ENCODE measurements at places on chromosomes 12 and 14. TPM values are rescaled to one million over a fixed set of nuclear protein-coding genes. Genes with fewer than 3 reads are reported as not detected.

Gene KRT75
- not detected for total RNA-seq

GRCh38 chr12:110933326-110933974, 13.1 kb upstream of the MYL2 start:
- H3K36me3 ChIP-seq: no peaks in the 10 kb centered on the region
- no peak for DNase-seq
- H3K4me3 ChIP-seq: no peak overlapping the region
- no peaks in the 10 kb centered on the region for H3K4me1 ChIP-seq
- peaks cover 4% of the 10 kb centered on the region for H3K27me3 ChIP-seq
- H3K27ac ChIP-seq: no peak overlapping the region

Gene CPNE6
- not detected for total RNA-seq

DNA sequence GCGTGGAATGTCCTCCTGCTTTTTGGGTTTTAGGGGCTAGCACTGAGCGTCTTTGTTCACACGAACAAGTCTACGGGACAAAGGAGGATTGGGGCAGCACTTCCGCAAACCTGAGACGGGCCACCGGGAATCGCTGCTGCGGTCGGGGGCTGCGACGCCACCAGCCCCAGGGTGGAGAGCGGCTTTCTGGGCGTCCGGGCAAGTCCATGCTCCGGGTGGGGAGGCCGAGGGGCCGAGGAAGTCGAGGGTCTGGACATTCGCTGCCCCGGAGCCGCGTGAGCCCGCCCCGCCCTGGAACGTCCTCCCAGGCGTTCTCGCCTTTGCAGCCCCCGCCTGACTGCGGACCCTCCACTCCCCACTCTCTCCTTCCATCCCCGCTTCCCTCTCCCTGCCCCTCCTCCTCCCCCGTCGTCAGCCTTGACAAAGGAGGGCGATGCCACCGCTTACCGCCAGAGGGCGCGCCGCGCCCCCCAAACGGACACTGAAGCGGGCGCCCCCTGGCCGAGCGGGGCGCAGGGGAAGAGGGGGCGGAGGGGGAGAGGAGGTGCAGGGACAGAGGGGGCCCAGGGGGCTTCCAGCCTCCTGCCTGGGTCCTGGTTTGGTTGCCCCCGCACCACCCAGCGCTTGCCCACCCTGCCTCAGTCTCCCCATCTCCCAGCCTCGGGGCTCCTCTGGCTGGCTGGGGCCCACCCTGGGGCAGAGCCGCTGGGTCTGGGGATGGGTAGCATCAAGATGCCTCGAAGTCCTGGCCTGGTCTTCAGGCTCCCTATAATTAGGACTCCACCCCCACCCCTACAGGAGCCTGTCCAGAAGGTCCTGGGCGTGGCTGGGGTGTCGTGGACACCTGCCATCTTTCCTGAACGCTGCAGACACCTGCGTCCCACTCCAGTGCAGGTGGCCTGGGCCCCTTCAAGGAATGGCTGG, 39.1 kb upstream of the INF2 start:
- H3K27me3 ChIP-seq: peaks cover 9% of the 10 kb centered on the region
- H3K27ac ChIP-seq: peak overlapping the region; percentile 1
- H3K4me1 ChIP-seq: 0 out of 2 replicates have a peak, but pooled peaks cover 2% of the 10 kb centered on the region
- peak overlapping the region; percentile 41 for H3K4me3 ChIP-seq
- no peaks in the 10 kb centered on the region for H3K36me3 ChIP-seq

- no peaks in the 10 kb centered on the region for H3K4me1 ChIP-seq
- no peaks in the 10 kb centered on the region for H3K27me3 ChIP-seq
- DNase-seq: no peak
- no peak overlapping the region for H3K27ac ChIP-seq
- H3K36me3 ChIP-seq: no peaks in the 10 kb centered on the region
- no peak overlapping the region for H3K4me3 ChIP-seq
These were observed 221.2 kb upstream of the FLRT2 start for GRCh38 chr14:85308531-85309300.

- no peak overlapping the region for H3K4me3 ChIP-seq
- no peaks in the 10 kb centered on the region for H3K36me3 ChIP-seq
- DNase-seq: peak; percentile 75
- H3K27me3 ChIP-seq: no peaks in the 10 kb centered on the region
- H3K4me1 ChIP-seq: peaks cover 7% of the 10 kb centered on the region
- no peak overlapping the region for H3K27ac ChIP-seq
These were observed 160.5 kb downstream of the PIK3C2G start for GRCh38 chr12:18421867-18422266.

Gene OASL
- total RNA-seq: under 0.01 TPM

Gene KRT72
- not detected for total RNA-seq

DNA sequence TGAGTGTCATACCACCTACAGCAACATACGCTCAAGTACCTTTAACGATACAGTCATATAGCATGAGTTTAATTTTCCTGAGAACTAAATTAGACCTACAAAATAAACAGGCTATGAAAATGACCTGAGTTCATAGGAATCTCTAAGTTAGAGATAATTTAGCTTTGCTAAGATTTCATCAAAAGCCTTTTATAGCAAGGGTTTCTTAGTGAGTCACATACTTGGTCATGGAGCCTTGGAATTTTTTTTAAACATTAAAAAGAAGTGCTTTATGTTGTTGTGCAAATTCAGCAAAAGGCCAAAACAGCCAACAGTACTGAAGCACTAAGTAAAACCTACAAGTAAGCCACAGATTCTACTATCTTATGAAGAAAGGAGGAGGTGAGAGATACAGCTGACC, 93.6 kb upstream of the FERMT2 start:
- H3K4me3 ChIP-seq: no peak overlapping the region
- H3K27me3 ChIP-seq: no peaks in the 10 kb centered on the region
- H3K27ac ChIP-seq: peak overlapping the region; percentile 82
- DNase-seq: peak; percentile 91

Gene GPR135
- 1.3 TPM for total RNA-seq

Gene GDF11
- 2.7 TPM for total RNA-seq

GRCh38 chr14:56581041-56581727, 1.6 kb downstream of the TMEM260 start:
- H3K27ac ChIP-seq: no peak overlapping the region
- no peaks in the 10 kb centered on the region for H3K27me3 ChIP-seq
- no peaks in the 10 kb centered on the region for H3K4me1 ChIP-seq
- peaks cover 2% of the 10 kb centered on the region for H3K36me3 ChIP-seq

DNA sequence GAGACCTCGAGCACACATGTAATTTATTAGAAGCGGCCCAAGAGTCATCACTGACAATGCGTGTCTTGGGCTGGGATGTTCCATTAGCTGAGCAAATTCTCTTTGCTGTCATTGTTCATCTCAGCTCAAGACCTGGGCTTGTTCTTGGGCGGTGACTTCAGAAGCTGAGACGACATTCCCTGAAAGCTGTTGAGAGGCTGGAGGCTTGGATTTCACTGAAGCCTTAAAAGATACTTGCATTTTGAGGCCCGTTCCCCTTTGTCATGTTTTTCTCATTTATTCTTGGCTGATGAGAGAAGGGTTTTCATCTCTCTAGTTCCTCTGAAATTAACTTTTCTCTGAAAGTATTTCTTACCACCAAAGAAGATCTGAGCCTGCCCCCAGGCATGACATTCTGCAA, 16.6 kb upstream of the SUSD6 start:
- no peaks in the 10 kb centered on the region for H3K36me3 ChIP-seq
- no peak overlapping the region for H3K27ac ChIP-seq
- no peak overlapping the region for H3K4me3 ChIP-seq
- peaks cover 6% of the 10 kb centered on the region for H3K4me1 ChIP-seq
- DNase-seq: no peak

Gene PTPN11
- 199 TPM for total RNA-seq

GRCh38 chr14:64610049-64610746, 60.4 kb downstream of the PPP1R36 start:
- no peak for DNase-seq
- no peaks in the 10 kb centered on the region for H3K27me3 ChIP-seq
- no peak overlapping the region for H3K4me3 ChIP-seq
- H3K36me3 ChIP-seq: no peaks in the 10 kb centered on the region
- H3K27ac ChIP-seq: peak overlapping the region; percentile 43
- H3K4me1 ChIP-seq: peaks cover 24% of the 10 kb centered on the region

DNA sequence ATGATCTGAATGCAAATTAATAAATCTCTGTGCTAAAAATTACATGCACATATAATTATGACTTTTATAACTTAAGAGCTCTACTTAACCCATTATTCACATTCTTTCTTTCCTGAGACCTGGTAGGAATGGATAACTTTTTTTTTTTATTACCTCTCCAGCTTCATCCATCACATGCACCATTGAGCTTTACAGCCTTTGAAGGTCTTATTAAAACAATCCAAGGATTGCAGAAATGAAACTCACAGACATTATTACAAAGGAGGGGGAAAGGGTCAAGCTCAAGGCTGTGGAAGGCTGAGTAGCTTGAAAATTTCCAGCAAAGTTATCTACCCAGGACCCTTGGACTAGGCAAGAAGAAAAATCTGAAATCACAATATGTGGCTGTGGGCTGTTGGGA, 202.5 kb upstream of the GRIP1 start:
- no peak overlapping the region for H3K4me3 ChIP-seq
- H3K4me1 ChIP-seq: no peaks in the 10 kb centered on the region
- no peak overlapping the region for H3K27ac ChIP-seq
- H3K36me3 ChIP-seq: no peaks in the 10 kb centered on the region

Gene NEMP1
- total RNA-seq: 14.7 TPM

DNA sequence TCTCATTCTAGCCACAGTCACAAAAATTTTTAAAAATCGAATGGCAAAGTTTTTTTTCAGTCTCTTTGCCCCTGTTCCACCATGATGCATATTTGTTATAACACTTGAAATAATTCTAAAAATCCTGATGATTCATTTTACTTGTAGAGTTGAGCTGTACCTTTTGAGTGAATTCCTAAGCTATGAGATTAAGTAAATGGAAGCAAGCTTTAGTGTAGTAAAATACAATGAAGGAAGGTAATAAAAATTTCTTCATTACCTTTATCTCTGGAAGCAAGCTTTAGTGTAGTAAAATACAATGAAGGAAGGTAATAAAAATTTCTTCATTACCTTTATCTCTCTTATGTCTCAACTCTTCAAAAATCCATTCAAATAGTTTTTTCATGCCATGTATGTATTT, 46.1 kb downstream of the TMTC3 start:
- H3K36me3 ChIP-seq: no peaks in the 10 kb centered on the region
- no peak overlapping the region for H3K27ac ChIP-seq
- no peak overlapping the region for H3K4me3 ChIP-seq
- peak; percentile 44 for DNase-seq
- H3K27me3 ChIP-seq: no peaks in the 10 kb centered on the region

GRCh38 chr12:13299457-13299856, 102.9 kb downstream of the EMP1 start:
- no peaks in the 10 kb centered on the region for H3K36me3 ChIP-seq
- no peak overlapping the region for H3K27ac ChIP-seq
- H3K4me1 ChIP-seq: no peaks in the 10 kb centered on the region
- peaks cover 6% of the 10 kb centered on the region for H3K27me3 ChIP-seq
- no peak overlapping the region for H3K4me3 ChIP-seq

DNA sequence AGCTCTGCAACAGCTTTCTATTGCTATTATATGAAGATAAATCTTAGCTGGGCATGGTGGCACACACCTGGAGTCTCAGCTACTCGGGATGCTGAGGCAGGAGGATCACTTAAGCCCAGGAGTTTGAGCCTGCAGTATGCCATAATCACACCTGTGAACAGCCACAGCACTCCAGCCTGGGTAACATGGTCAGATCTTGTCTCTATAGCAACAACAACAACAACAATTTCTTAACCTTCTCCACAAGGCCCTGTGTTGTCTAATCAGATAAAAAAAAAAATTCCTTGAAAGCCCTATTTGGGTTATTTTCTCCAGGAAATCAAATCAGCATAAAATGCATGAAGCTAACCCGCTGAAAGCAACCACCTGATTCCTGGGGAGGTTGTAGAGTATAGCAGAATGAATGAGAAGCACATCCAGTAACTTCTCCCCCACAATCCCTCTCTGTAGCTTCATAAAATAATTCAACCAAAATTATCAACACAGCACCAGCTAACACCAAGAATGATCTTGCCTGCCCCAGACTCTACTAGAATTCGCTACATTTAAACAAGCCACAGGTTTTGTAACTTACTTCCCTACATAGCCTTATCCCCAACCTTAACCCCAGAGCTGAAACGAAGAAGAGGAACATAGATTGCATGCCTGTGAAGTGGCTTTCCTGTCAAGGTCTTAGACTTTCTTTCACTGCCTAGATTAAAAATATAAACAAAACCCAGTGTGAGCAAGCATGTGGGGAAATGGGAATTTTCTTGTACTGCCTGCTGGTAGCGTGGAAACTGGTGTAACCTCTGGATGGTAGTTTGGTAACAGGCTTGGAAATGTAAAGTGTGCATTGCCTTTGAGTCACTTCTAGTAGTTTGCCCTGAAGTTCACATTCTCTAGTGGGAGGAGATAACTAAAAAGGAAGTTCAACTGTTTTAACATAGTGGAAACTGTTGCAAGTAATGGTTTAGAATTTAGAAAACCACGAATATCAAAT, 6.0 kb upstream of the STK38L start:
- DNase-seq: peak; percentile 63
- no peaks in the 10 kb centered on the region for H3K36me3 ChIP-seq
- no peak overlapping the region for H3K4me3 ChIP-seq
- H3K27me3 ChIP-seq: no peaks in the 10 kb centered on the region
- no peak overlapping the region for H3K27ac ChIP-seq

- no peak for DNase-seq
- no peaks in the 10 kb centered on the region for H3K36me3 ChIP-seq
- peaks cover 2% of the 10 kb centered on the region for H3K27me3 ChIP-seq
- H3K4me3 ChIP-seq: no peak overlapping the region
These were observed 7.4 kb downstream of the ITGB7 start for GRCh38 chr12:53199700-53200099.

DNA sequence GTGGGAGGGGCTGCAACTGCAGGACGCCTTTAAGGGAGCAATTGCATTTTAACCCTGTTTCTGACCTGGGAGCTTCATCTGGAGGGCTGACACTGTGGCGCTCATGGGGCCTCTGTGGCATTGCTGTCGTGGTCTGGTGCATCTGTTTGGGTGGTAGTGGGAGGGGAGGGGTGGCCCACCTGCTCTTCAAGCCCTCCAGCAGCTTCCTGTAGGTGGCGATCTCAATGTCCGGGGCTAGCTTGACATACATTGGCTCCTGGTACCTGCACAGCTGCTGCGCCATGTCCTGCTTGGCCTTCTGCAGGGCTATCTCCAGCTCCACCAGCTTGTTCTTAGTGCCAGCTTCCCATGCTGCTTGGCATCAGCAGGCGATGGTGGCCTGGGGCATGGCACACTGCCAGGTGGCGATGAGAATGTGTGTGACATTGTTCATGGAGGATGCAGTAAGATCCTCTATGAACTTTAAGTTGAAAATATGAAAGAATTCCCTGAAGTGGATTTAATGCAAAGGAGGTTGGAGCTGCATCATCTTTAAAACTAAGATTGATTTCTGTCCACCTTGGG, 7.7 kb upstream of the KRT82 start:
- H3K36me3 ChIP-seq: no peaks in the 10 kb centered on the region
- no peak overlapping the region for H3K27ac ChIP-seq
- no peak overlapping the region for H3K4me3 ChIP-seq
- no peaks in the 10 kb centered on the region for H3K4me1 ChIP-seq

DNA sequence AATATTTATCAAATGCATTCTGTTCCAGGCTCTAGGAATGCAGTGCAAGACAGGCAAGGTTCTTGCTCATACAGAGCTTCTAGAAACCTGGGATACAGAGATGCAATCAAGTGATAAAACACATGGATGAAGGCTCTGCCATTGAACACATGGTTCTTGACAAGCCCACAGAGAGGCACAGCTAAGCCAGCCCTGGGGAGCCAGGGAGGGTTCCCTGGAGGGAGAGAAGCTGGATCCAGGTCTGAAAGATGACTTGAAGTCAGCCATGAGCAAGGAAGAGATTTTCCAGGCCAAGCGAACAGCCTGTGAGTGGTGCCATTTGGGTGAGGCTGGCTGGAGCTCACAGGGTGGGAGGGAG, 66.2 kb downstream of the IRF2BPL start:
- H3K4me1 ChIP-seq: peaks cover 23% of the 10 kb centered on the region
- DNase-seq: no peak
- no peaks in the 10 kb centered on the region for H3K27me3 ChIP-seq
- H3K36me3 ChIP-seq: no peaks in the 10 kb centered on the region
- peak overlapping the region; percentile 98 for H3K27ac ChIP-seq

- no peak overlapping the region for H3K4me3 ChIP-seq
- DNase-seq: no peak
- no peaks in the 10 kb centered on the region for H3K4me1 ChIP-seq
These were observed 129.3 kb upstream of the FLRT2 start for GRCh38 chr14:85400678-85401077.

Gene DLGAP5
- 40.3 TPM for total RNA-seq

Measured in IMR-90 (cell line).